ENCODE measurements at places on chromosomes 4 and X.

DNA sequence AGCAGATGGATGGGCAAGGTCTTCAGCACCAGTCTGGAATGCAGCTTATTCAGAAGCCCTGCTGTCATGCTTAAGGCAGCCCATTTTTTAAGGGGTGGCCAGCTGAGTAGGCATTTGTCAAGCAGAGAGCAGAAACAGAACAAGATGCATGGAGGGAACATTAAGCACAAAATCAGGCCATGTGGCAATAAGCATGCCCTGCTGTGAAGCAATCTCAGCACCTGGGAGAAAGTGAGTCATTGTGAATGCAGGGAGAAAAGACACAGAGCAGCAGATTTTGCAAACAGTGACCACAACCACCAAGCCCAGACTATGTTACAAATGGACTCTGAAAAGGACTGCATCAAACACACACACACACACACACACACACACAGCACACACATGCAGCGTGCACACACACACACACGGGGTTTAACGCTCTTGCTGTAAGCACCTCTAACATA lies 94.1 kb upstream of the GALNT7 start:
- no peak for DNase-seq

DNA sequence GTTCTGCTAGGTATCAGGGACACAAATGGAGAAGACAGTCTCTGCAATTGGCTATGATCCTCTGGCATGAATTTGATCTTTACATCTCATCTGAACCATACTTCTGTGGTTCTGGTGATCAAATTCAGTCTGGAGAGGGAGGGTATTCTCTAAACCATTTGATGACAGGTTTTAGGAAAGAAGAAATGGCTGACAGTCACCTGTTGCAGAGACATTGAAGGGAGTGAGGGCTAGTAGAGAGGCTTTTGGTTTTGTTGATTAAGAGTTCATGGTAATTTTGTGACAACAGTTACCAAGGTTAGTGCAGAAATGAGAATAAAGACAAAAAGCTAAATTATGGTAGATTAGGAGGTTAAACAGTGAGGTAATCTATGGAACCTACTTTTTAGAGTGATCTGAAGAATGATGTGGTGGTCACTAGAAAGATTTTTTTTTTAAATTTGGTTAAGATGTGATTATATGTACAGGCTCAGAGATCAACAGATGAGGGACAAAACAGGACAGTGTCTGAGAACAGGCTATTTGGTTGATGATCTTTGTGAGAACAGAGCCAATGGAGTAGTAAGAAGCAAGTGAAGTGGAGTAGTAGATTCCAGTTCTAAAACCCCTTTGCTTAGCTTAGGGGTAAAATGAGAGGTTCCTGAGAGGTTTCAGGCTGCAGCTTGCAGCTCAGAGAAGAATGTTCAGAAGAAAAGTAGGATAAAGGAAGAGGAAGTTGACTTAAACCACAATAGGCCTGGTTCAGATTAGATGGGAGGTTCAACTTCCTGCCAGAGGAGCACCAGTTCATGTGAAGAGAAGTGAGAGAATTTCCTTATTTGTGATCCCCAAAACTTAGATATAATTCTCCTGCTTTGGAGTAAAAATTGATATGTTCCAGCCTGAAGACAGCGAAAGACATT lies 34.7 kb downstream of the VSIG4 start:
- no peak for DNase-seq

DNA sequence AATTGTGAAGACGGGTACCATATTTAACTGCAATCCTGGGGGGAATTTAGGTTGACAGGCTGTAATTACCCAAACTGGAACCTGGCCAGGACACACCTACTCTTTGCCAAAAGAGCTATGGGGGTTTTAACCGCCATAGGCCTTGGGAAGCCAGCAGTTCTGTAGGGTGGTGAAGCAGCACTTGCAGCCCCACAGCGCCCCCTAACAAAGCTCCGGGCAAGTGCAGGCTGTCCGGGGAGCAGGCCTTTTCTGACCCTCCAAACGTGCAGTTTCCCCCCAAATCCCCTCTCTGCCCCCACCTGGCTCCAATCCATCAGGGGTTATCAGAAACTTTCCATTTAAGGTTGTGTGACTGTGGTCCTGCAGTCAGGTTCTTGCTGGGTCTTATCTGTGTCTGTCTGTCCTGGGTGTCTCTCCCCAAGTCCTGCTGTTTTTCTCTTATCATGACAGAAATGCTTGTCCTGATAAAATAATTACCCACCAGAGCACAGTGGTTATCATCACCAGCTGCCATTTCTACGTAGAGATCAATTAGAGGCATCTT lies 350.9 kb downstream of the MID1IP1 start:
- DNase-seq, result peak; percentile 16

GRCh38 chr4:135382280-135382959 lies 1180.8 kb upstream of the PABPC4L start:
- DNase-seq, result no peak

DNA sequence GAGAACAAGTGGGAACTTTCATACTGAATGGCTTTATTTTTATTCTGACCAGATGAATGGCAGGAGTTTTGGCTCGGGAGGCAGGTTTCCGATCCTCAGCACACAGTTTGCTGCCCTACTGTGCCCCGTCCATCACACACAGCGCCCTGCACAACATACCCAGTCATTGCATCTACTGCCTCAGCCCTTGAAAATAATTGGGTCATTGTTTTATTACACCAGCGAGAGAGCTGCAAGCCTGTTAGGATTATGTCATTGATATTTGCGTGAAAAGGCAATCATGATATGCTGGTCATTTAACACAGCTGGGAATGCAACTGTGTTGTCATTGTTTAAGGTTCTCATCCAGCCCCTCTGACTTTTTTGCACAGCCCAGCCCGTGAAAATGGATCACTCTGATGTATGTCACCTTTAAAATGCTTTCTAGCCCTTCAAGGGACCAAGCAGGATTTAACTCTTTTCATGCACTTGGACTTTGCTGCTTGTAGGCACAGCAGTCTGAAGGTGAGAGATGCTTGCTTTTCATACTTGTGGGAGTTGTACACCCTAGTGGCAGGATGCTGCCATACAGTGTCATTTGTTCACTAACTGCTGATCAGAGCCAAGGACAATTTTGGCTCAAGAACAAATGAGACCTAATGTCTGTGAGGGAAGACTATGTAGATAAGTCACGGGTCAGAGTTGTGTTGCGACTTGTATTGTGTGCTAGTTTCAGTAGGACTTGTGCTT lies 62.3 kb downstream of the RTL9 start:
- no peak for DNase-seq

DNA sequence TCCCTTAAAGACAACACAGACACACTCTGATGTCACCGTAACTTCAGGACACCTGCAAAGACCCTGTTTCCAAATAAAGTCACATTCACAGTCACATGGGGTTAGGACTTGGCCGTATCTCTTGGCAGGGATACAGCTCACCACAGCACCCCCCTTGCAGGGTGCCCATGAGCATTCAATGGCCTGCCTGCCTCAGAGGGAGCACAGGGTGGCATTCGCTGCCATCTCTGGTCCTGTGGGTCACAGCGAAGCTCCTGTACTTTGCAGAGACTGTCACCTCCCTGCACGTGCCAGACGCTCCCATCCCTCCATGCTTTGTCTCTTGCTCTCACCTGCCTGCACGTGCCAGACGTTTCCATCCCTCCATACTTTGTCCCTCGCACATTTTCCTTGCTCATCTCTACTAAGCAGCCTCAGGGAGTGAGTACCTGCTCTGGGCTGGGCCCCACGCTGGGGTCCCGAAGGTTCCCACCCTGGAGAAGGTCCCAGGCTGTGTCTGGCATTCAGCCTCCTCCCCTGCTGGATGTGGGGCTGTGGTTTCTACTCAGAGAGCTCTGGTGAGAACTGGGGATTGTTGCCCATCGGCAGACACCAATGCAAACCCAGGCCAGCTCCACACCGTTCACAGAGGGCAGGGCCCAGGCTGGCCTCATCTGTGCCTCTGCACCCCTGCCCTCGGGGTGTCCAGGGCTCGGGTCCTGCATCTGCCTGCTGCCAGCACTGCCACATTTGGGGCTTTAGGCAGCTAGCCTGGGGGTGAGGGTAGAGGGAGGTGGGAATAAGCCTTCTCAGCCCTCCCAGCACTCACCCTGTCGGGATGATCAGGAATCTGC lies 15.8 kb downstream of the HTRA3 start:
- no peak for DNase-seq

DNA sequence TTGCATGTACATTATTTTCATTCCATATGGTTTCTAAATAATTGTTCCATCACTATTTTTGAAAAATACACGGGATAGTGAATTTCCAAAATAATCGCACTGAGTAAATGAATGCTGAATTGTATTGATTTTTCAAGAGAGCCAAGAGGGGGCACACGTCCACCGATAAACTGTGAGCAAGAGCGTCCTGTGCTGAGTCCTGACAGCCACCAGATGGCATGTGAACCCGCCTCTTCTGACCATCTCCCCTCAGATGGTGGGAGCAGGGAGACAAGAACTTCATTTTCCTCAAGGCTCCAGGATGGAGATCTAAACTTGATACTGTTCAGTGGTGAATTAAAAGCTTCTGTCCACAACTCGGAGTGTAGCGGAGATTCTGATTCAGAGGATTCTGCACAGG lies 30.6 kb upstream of the IL9R start:
- no peak for DNase-seq

- DNase-seq, result no peak
Measured at GRCh38 chr4:102663073-102663472, 97.7 kb downstream of the MANBA start.

Data from activated T-helper 1 cell treated with anti-CD3 and anti-CD28 coated beads, Interleukin-2, amount 50 U/mL, for 16 hours (primary cell).